ENCODE measurements at places on chromosomes 2 and 18.
A peak's percentile ranks its signal among the peaks of the same experiment; 100 is the strongest.

- no peak for DNase-seq
These were observed 16.5 kb upstream of the CYTIP start for GRCh38 chr2:157460384-157460837.

- no peak for DNase-seq
These were observed 340.0 kb upstream of the MEX3C start for GRCh38 chr18:51537487-51537886.

DNA sequence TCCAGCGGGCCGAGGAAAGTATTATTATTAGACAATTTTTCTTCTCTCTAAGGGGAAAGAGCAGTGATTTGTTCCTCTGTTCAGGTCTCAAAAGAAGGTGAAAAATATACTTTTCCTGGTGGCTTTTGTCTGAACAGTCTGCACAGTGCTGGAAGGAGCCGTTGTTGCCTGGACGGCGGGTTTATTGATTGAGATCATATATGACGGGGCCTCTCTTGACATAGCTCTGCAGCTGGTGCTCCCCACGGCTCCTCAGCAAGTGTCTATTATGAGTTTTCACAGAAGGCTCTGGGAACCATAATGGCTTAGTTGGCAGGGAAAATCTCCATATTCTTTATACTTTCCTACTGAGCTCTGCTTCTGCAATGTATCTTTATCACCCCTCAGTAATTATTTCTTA lies 42.9 kb downstream of the FSHR start:
- no peak for DNase-seq

DNA sequence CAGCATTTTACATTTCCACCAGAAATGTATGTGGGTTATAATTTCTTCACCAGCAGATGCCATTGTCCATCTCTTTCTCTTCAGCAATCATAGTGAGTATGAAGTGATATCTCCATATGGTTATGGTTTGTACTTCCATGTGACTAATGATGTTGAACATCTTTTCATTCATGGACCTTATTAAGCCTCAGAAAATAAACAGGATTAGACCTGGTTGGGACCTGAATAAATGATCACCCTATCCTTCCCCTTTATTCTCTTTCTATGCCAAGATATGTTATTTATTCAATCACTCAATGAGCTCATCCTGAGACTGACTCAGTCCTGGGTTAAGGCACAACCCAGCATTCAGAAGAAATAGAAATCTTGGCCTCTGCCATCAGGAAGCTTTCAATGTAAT lies 86.6 kb downstream of the ANTXR1 start:
- DNase-seq = peak; percentile 49

DNA sequence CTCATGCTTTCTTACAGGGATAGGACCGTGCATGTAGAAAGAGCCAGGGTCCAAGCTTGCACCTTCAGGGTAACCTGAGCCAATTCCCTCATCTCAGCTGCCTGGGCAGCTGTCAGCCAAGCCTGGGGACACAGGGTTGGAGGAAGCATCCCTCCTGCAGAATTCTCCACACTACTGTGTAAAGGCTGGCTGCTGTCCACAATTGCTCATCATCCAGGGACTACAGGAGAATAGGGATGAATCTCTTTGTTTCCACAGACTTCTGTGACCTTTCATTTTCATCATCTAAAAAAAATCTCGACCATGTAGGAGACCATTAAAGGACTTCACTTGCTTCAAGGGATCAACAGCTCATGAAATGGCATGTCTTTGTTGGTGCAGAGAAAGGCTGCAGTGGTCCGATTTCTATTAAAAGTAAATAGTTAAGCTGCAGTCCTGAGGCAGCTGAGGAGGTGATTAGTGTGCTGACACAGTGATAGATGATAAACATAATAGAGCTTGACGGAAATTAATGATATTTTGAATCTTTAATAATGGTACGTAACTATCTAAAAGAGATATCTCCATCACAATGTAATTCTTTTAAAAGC lies 74.4 kb upstream of the COPS8 start:
- DNase-seq = no peak

GRCh38 chr2:5945742-5946141 lies 253.6 kb downstream of the SOX11 start:
- no peak for DNase-seq

DNA sequence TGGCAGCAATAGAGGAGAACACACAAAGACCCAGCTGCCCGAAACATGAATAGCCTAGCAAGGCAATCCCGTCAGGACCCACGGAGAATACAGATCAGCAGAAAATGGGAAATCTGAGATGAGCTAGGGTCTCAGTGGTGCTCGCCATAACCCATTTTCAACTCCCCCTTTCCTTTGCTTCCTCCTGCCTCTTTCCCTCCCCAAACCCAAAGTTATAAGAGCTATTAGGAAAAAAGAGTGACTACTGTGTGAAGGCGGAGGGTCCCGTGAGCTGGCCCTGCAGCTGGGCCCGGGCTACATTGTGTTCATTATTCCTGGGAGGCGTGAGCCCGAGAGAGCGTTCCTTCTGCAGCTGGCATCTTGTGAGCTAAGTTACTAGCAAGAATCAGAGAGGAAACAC lies 118.4 kb downstream of the PID1 start:
- no peak for DNase-seq

GRCh38 chr2:210475706-210476105 lies 853 bp downstream of the LANCL1 start:
- DNase-seq = no peak

- DNase-seq = peak; percentile 22
These were observed 69.3 kb downstream of the MARCO start for GRCh38 chr2:119011162-119011909.

DNA sequence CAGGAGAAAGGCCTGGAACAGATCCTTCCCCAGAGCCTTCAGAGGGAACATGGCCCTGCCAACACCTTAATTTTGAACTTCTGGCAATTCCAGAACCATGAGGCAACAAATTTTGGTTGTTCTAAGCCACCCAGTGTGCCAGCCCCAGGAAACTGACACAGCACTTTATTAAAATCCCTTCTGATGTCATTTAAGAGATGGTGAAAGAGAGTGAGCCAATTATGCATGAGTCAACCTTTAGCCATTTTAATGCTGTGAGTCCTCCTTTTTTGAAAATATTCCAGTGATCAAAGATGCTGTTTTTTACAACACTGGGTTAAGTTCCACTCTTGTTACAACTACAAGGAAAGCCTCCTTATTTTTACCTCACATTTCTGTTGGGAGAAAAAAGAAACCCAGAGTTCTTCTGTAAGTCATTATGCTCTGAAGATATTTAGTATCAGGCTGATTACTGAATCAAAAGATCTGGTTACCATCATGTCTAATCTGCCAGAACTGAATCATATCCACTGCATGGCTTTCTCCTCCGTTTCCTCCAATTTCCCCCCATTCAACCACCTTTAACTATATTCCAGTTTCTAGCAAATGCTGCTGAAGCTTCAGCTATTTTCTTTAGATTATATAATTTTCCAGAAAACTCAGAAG lies 235.4 kb downstream of the TXNL1 start:
- DNase-seq = peak; percentile 94

GRCh38 chr2:111667542-111668273 lies 216.3 kb downstream of the ANAPC1 start:
- DNase-seq = peak; percentile 86

DNA sequence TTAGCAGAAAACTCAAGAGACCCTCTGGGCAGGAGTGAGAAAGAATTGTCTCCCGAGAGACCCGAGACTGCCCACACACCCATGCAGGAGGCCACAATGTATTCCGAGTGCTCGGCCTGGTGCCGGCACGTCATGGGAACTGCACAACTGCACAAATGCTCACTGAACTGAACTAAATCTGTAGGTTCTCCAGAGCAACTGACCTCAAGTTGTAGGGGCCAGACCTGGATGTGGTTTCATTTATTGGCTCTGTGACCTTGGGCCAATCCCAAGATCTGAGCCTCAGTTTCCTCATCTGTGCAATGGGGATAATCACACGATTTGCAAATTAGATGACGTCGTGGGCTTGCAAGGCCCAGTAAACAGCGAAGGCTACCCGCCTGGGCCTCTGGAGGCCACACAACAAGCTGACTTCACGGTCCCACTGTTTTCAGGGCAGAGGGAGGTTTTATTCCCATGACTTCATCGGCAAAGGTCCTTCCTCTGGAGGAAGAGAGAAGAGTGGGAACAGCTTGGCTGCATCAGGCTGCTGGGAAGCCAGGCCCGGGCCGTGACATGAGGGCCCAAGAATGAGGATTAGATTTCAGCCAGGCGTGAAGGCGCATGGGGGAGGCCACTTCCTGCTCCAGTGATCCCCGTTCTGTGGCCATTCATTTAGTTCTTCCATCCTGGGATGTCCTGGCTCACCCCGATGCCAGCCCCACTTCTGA lies 3.6 kb upstream of the ERFE start:
- DNase-seq = peak; percentile 57

DNA sequence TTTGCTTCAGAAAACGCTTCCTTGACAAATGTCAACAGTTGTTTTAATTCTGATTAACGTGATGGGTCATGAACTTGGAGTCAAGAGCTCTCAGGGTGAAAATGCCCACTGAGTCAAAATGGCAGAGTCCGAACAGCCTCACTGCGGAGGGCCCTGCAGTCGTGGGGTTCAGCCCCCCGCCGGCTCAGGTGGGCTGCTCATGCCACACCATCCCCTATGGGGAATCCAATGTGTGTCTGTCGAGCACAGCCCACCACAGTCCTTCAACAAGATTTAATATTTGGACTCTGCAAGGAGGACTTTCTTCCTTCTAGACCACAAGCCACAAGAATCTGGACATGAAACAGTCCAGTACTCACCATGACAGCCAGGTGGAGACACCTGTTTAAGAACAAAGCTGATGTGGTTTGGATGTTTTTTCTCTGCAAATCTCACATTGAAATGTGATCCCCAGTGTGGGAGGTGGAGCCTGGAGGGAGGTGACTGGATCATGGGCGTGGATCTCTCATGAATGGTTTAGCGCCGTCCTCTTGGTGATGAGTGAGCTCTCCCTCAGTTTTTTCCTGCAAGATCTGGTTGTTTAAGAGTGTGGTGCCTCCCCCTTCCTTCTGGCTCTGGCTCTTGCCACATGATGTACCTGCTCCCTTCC lies 201.0 kb downstream of the NDUFA10 start:
- DNase-seq = no peak

GRCh38 chr2:220178991-220179695 lies 551.7 kb downstream of the SLC4A3 start:
- DNase-seq = no peak

DNA sequence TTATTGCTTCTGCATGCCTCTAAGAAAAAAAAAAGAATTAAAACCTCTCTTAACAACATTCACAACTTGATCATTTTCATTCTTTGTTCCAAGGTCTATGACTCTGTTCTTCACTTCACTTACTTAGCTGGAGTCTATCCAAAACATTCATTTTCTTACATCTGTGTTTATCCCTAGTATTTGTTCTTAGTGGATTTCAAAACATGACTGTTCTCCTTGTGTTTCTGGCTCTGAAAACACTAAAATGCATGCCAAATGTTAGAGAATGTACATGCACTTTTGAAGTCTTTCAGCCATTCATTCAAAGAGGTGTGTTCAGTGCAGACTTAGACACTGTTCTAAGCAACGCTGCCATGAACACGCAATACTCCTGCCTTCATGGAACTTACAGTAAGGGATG lies 138.8 kb downstream of the CNTNAP5 start:
- DNase-seq = no peak

GRCh38 chr2:70240599-70240998 lies 7.8 kb downstream of the TIA1 start:
- no peak for DNase-seq

All from AG10803 (cell line).